ENCODE measurements at places on chromosomes 1 and 21. TPM values are rescaled to one million over a fixed set of nuclear protein-coding genes. Genes with fewer than 3 reads are reported as not detected.

DNA sequence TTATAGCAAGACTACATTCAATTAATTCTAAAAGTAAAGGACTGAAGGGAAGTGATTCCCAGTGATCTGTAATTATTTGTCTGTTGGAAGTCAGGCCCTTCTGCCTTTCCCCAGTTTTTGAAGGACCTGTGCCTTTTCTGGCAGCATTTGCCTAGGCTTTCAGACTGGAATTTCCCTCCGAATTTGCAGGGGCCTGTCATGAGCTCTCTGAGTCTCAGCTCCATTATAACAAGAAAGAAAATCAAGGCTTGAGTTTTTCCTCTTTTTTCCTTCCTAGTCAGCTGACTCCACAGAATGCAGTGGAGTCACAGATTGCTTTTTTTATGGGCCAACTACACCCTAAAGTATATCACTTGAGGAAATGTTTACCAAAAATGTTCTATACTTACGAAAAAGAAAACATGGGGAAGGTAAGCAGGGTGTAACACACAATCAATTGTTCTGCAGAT lies 1.1 kb downstream of the NR5A2 start:
- peaks cover 8% of the 10 kb centered on the region for H3K4me1 ChIP-seq
- H3K27ac ChIP-seq, result no peak overlapping the region
- H3K27me3 ChIP-seq, result peaks cover 80% of the 10 kb centered on the region
- DNase-seq, result no peak

The SLC22A15 gene
- total RNA-seq, result 0.29 TPM

- H3K4me1 ChIP-seq, result peaks cover 20% of the 10 kb centered on the region
- peak overlapping the region; percentile 56 for H3K27ac ChIP-seq
- DNase-seq, result peak; percentile 92
- H3K27me3 ChIP-seq, result no peaks in the 10 kb centered on the region
- no peaks in the 10 kb centered on the region for H3K36me3 ChIP-seq
These were observed 16.8 kb upstream of the ETV3 start for GRCh38 chr1:157154940-157155514.

The PLA2G2D gene
- total RNA-seq, result not detected

- H3K27ac ChIP-seq, result no peak overlapping the region
- no peaks in the 10 kb centered on the region for H3K4me1 ChIP-seq
- no peak for DNase-seq
- H3K4me3 ChIP-seq, result no peak overlapping the region
These were observed 21.2 kb upstream of the UTS2 start for GRCh38 chr1:7873801-7874795.

DNA sequence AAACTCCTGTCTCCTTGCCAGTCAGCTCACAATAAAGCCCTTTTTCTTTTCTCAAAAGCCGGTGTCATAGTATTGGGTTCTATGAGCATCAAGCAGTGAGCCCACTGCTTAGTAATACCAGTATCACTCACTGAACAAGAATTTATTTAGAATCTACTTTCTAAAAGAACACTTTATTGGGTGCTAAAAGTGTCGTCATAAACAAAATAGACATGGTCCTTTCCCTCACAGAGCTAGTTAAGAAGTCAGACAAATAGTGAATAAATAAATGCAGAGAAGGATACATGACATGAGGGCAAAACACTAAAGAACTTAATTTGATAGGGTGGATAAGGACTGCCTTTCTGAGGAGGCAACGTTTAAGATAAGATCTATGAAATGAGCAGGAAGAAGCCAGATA lies 32.2 kb downstream of the EVI5 start:
- no peaks in the 10 kb centered on the region for H3K27me3 ChIP-seq
- no peak overlapping the region for H3K4me3 ChIP-seq
- DNase-seq, result no peak
- H3K4me1 ChIP-seq, result no peaks in the 10 kb centered on the region

DNA sequence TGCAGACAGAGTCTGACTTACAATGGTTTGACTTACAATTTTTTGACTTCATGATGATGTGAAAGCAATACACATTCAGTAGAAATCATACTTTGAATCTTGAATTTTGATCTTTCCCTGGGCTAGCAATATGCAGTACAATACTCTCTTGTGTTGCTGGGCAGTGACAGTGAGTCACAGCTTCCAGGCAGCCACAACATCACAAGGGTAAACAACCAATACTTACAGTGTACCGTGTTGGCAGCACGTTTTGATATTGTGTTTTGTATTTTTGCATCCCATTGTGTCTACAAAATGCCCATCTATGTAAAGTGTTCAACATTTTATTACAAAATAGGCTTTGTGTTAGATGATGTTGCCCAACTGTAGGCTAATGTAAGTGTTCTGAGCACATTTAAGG lies 150.9 kb downstream of the NTMT2 start:
- no peak overlapping the region for H3K4me3 ChIP-seq
- H3K36me3 ChIP-seq, result no peaks in the 10 kb centered on the region
- no peak overlapping the region for H3K27ac ChIP-seq

The VANGL2 gene
- total RNA-seq, result 7.4 TPM
